ENCODE measurements at places on chromosomes 1 and 21.

DNA sequence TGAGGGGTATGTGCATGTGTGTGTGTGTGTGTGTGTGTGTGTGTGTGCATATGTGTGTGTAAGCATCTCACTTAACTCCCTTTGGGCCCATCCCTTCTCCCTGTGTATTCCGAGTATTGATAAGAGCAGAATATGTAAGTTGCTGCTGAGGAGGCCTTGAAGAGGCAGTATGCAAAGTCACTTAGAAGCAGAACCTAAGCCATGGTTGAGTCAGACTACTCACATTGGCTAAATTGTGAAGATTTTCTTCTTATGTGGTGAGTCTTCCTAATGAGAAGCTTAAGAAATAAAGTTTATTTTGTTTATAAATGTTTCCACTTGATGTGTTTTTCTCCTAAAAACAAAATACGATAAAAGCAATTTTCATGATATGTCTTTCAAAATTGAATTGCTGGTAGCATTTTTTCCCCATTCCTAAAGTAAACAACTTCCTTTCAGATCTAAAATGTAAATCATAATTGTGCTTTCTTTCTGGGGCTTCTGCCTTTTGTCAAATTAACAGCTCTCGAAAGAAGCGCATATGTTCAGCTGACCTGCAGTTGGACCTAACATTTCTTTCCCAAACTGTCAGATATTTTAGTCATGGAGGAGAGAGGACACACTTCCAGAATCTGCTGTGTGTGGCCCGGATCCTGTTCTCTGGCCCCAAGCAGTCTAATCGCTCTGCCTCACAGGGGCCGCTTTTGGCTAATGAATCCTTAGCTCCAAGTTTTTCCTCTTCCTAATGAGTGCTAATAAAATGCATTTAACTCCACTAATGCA, 284.0 kb downstream of the DUSP10 start:
- DNase-seq = no peak

DNA sequence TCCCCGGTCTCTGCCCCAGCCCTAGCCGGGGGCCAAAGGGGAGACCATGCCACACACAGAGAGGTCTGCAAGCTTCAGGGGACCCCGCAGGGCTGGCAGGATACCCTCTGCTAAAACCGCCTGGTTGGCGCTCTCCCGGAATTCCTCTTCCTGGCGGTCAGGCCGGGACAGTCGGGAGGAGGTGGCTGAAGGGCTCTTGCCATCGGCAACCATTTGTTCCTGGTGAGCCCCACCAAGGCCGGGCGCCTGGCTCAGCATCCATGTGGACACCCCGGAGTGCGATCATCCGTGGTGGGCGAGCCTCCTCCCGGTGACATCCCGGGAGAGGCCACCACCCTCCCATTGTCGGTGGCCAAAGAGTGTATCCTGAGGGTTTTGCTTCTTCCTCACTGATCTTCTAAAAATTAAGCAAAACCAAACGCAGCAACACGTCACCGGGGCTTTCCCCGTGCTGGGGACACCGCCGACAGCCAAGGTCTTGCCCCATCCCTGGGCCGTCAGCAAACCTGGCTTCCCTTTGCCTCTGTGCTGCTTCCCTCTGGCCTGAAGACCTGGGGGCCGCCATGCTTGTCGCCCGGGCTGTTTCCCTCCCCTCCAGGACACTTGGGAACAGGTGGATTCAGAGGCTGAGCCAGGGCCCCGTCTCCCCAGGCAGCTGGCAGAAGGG, 59.1 kb upstream of the TTC34 start:
- DNase-seq = no peak

DNA sequence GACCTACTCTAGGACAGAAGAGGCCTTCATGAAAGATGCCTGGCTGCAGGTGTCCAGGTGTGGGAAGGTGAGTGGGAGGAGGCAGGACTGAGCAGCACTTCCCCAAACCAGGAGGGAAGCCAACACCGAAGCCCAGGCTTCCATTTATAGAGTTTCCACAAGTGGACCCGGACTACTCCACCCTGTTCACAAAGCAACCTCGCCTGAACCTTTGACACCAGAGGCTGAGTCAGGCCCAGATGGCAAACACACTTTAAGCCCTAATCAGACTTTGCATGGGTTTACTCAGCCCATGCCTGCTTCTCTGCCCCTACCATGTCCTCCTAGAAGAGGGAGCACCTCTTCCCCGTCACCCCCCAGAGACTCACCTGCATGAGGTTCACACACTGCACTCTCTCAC, 14.0 kb downstream of the PRR9 start:
- DNase-seq = no peak

- DNase-seq = peak; percentile 12
These were observed 64.5 kb downstream of the LRRC40 start for GRCh38 chr1:70140894-70141293.

- DNase-seq = no peak
These were observed 266.3 kb upstream of the OLFM3 start for GRCh38 chr1:102262994-102263393.

DNA sequence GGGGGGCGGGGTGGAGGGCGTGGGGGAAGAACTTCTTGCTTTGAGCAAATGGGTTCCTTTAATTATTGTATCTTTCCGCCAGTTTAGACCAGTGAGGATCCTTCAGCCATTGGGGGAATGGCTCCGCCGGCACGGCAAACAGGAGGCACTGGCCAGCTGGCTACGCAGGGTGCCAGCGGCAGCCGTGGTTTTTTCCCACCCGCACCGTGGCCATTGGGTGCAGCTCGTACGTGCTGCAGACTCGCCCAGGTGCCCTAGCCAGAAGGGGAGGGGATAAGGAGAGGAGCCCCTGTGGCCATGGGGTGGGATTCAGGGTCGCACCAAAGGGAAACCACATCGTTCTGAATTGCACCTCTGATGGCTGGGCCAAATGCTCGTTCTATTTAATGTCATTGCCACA, 65.6 kb downstream of the RGSL1 start:
- no peak for DNase-seq

DNA sequence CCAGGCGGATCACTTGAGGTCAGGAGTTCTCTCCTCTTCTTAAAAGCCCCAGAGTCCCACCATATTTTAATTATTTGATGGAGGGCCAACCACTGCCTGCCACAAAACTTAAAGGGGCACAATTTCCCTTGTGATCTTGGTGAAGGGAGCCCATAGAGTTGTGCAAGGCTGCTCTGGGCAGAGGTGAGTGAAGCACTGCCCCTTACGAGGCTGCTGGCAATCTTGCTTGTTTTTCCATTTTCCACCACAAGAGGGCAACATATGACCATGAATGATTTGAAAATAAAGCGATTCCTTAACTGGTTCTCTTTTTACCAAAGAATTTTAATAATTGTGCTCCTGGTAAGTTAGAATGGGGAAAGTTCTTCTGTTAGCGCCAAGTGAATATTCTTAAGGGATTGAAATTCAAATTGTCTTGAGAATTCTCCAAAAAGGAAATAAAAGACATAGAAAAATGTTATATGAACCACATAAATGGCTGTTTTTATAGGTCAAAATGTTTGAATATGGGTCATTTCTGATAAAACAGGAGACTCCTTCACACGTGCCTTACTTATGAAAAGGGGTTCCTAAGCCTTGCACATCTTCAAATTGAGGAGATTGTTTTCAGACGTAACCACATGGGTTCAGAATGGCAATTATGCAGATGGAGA, 22.7 kb downstream of the PGM1 start:
- DNase-seq = peak; percentile 86

DNA sequence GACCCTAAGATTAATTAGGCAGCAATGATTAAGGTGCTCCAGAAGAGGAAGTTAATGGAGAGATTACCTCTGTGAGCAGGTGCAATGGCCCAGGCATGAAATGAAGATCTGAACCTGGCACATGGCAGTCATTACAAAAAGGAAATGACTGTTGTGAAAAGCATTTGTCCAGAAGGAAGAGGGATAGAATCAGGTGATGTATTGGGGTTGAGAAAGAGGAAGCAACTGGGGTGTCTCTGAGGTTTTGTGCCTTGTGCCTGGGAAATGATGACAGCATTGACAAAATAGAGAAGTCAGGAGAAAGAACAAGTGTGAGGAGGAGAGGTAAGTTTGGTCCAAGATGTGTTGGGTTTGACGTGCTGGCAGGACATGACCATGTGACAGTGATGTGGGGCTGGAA, 5.6 kb downstream of the CRCT1 start:
- no peak for DNase-seq

GRCh38 chr21:24097181-24097580, 1510.1 kb downstream of the MRPL39 start:
- no peak for DNase-seq

- no peak for DNase-seq
These were observed 17.1 kb upstream of the KIF1B start for GRCh38 chr1:10193288-10193687.

DNA sequence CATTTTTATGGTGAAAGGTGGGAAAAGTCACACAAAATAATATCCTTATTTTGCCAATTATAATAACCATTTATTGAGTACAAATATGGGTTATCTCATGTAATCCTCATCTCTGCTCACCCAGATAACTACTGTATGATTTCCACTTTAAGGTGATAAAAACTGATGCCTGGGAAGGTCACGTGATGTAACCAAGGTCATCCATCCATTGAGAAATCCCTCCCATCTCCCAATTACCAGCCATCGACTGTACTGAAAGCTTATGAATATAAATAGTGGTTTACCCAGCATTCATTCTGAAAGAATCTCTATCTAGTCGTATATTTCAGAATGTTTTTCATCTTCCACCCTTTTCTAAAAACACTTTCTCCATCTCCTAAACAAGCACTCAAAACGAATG, 55.0 kb upstream of the IFNAR2 start:
- no peak for DNase-seq

- DNase-seq = no peak
These were observed 1.2 kb downstream of the MCOLN3 start for GRCh38 chr1:85047144-85047471.

- no peak for DNase-seq
These were observed 46.1 kb downstream of the HS2ST1 start for GRCh38 chr1:86960548-86960947.

DNA sequence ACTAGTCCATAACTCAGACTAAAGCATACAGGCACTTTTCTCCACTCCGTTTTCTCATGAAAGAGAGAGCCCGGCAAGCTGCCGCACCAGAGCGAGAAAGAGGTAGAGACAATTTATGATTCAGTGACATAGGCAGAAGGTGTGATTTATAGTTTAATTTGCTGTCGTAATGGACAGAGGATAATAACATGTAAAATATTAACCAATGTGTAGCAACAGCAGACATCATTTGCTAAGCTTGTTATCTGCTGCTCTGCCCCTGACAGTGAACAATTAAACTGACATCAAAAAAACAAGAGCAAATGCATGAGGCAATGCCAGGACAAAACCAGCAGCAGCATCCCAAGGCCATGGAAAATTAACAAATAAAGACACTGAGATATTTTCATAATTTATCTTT, 214.0 kb downstream of the ATG4C start:
- no peak for DNase-seq

DNA sequence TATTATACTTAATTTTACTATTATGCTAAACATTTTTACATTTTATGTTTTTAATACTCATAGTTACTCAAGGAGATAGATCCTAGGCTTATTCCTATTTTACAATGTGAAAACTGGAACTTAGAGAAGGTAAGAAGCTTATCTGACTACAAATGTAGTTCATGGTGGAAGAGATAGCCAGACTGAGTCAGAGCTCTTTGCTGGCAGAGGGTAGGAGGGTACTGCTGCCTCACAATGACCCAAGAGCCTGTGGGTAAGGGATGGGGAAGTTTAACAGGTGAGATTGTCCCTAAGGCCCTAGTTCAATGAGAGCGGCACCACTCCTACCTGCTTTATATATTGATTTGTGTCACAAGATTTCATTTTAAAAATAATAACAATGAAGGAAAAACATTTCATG, 34.1 kb upstream of the NEK7 start:
- DNase-seq = no peak

DNA sequence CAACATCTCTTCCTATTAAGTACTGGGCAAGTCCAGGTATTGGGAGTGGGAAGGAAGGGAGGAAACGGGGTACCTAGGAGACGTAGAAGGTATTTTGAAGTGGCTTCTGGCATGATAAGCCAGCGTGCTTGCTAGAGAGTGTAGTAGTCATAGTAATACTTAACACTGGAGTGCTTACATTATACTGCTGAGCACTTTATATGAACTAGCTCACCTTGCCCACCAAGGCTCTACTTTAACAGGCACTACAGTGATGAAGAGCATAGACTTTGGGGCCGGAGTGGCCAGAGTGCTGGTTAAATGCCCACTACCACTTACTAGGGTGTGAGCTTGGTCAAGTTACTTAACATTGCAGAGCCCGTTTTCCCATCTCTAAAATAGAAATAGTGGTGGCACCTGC, 61.7 kb downstream of the ACP6 start:
- no peak for DNase-seq

DNA sequence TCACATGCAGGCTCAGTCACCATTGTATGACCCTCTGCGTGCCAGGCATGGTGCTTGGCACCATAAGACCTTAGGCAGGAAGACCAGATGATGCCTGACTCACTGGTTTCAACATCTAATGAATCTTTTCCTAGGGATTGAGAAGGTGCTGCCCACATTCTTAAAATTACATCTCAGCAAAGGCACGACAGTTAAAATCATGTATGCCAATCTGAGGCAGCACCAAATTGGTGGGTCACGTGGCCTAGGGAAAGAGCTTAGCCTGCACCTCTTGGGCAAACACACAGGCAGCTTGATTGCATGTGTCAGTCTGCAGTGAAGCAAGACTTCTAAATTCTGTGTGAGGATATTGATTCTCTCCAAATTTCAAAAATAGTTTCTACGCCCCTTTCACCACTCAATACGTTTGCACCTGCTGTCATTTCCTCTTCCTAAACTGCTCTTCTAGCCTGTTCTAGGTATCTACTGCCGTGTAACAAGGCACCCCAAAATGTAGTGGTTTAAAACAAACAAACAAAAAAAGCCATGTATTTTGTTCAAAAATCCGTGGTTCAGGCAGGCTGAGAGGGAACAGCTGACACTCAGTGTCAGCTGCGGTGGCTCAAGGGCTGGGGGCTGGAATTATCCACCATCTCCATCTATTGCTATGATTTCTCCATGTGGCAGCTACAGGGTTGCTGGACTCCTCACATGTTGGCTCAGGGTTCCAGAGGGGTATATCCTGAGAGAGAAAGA, 160.2 kb upstream of the FGGY start:
- DNase-seq = no peak

GRCh38 chr21:45528028-45528705, 14.1 kb downstream of the SLC19A1 start:
- no peak for DNase-seq
